ENCODE measurements at places on chromosomes 2 and 18.

- DNase-seq, result no peak
These were observed 927.9 kb upstream of the ACVR2A start for GRCh38 chr2:146916914-146917313.

DNA sequence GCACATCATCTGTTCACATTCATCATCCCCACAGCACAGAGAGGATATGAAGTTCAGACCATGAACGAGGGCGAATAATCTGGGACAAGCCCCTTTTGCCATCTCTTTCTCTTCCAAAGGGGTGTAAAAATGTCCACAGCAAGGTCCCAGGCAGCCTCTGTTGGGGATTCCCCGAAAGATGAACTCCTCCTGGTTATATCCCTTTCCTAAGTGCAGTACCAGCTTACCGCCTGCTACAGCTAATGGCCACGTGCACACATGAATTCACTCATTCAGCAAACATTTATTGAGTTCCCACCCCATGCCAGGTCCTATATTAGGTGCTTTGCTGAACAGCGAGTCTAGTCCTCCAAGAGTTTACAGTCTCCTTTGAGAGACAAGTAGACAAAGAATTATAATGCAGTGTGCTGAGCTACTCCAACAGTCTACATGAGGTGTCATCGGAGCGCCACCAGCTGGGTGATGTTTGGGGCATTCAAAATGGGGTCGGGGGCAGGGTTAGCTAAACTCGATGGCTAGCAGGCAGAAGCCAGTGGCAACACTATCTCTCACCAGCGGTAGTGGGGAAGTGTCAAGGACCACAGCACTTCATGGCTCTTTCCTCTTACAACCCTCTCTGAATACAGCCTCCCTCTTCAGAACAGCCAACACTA lies 228.9 kb downstream of the TMEM163 start:
- no peak for DNase-seq

- no peak for DNase-seq
These were observed 222.2 kb upstream of the ITGA4 start for GRCh38 chr2:181235011-181235410.

DNA sequence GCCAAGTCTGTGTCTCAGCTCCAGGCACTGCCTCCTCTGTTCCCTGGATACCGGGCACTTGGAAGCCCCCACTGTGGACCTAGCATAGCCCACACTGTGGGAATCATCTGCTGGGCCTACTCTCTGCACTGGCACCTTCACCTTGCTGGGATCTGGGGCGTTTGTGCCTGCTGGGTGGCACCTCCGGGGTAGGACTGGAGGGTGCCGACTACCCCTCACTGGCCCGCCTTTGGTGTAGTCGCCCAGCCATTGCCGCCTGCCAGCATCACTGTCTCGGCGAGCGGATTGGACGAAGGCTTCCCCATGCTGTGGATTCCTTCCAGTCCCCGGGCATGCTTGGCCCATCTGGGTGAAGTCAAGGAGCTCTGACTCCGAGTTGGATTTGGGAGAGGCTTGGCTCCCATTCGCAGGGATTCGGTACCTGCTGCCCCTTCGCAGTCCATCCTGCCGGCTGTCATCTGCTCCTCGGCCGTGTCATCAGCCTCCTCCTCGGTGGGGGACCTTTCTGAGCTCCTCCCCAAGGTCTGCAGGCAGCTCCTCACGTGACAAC lies 180.6 kb upstream of the HDAC4 start:
- no peak for DNase-seq

GRCh38 chr2:2175381-2176090 lies 155.5 kb downstream of the MYT1L start:
- no peak for DNase-seq

- DNase-seq, result no peak
These were observed 402.7 kb upstream of the MYT1L start for GRCh38 chr2:2733818-2734217.

Measured in CD4-positive, alpha-beta T cell treated with Interleukin-6 for 4 hours (primary cell).